ENCODE measurements at places on chromosomes 7 and 10.

- no peak for DNase-seq
Measured at GRCh38 chr10:36779238-36779846, 346.1 kb upstream of the ANKRD30A start.

- DNase-seq, result no peak
Measured at GRCh38 chr10:132306864-132307751, 642 bp downstream of the STK32C start.

DNA sequence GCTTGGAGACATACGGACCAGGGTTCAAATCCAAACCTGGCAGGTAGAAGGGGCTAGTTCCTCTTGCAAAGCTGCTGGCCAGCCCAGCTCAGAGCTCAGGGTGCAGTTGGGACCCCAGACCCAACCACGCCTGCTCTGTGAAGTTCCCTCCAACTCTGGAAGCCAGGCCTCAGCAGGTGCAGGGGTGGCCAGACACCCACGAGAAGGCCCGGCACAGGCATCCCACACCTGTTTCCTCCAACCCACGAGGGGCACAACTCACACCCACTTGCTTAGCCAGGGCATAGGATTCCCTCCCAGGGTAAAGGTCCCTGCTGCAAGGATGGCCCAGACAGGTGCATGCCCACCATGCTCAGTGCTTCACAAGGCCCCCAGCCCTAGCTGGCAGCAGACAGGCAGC lies 262.4 kb downstream of the GRID1 start:
- DNase-seq, result no peak

GRCh38 chr7:130397758-130398073 lies 17.4 kb downstream of the CPA1 start:
- no peak for DNase-seq

DNA sequence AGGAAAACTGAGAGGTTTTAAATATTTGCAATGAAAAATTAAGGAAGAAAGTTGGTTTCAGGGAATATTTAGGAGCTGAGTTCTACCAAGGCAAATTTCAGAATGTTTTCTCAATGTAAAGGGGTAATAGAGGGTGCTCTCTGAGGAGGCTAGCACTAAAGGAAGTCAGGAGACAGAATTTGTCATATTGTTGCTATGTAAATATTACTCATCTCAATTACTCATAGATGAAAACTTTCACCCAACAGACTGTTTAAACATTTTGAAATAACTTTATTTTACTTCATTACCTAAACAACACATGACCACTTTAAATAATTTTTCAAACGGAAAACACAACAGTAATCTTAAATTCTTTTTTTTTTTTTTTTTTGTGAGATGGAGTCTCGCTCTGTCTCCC lies 274.8 kb upstream of the NRG3 start:
- no peak for DNase-seq

DNA sequence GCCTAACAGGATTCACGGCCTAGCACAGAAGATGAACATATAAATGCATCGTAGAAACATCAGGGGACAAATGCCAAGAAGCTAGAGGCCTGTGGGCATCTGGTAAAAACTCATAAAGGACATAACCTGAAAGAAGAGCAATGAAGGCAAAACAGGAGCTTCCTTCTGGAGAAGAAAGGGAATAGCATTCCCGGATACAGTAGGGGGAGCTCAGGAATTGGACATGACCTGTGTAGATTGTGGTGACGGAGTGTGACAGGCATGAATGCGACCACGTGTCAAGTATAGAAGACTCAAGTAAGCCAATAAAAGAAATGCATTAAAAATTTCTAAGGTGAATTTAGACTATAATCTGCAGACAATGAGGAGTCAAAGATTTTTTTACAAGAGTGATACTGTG lies 270.1 kb downstream of the AGMO start:
- no peak for DNase-seq

DNA sequence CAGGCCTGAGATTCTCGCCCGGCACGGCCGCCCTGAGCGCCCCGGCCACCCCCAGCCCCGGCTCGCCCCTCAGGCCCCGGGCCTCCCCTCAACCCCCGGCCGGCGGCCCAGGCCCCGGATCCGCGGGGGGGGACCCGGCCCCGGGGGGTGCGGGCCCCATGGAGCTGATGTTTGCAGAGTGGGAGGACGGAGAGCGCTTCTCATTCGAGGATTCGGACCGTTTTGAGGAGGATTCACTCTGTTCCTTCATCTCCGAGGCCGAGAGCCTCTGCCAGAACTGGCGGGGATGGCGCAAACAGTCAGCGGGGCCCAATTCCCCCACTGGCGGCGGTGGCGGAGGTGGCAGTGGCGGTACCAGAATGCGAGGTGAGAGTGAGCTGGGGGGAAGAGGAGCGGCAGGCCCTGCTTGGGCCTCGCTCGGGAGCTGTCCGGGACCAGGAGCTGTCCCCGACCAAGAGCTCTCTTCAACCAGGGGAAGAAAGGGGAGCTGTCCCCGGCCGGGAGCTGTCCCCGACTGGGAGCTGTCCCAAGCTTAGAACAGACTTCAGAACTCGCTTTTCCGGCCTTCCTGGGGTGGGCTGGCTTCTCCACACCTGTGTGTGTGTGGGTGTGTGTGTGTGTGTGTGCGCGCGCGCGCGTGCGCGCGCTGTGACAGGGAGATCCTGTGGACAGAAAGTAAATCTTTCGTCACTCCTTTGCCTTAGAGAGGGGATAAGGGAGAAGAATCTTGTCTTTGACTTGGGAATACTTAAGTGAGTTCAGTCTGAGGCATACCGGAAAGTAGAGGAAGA lies 510 bp downstream of the ZSWIM8 start:
- DNase-seq, result no peak

DNA sequence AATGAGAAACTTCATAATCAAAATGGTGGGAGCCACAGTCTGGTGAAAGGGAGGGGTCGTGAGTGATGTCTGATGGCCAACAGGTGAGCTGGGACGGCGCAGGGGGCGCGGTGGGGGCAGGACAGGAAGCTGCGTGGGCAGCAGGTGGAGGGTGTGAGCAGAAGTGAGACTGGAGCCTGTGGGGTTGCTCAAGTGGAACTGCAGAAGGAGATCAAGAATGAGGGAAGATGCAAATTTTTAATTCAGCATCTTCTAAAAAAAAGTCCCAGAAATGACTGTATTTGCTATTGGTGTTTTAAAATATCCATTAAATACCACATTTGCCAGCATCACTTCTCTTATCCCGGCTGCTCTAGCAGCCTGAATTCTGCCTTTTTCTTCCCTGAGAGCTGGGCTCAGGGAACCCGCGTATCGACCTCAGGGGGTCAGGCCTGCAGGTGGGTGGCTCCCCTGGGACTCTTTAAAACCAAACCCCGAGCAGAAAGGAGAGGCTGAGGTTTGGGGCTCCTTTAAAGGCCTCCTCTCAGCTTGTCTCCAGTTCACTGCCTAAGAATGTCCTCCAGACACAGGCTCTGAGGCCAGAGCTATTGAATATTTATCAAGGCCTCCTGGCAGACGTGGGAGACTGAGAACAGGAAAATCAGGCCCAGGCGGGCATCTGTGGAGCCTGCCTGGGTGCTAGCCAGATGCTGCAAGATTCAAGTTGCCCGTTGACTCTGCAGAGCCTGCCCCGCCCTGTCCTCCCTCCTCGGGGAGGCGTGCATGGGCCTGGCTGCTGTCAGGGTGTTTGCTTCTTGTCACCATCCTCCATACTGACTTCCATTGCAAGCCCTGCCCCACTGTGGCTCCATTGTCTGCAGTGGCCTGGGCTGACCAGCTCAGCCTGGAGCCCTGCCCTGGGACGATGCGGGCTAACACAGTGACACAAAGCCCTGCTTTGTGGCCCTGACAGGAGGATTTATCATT lies 53.9 kb downstream of the SYPL1 start:
- DNase-seq, result no peak

Data from stimulated activated CD4-positive, alpha-beta T cell treated with anti-CD3 and anti-CD28 coated beads, Interleukin-12 subunit alpha, Interleukin-12 subunit beta, amount 100 ng/mL, for 24 hours (primary cell).